Endothelial cell (in vitro differentiated cells): ENCODE measurements at places on chromosomes 6 and 20. TPM values are rescaled to one million over a fixed set of nuclear protein-coding genes. Genes with fewer than 3 reads are reported as not detected.

SLC17A1 gene
- total RNA-seq: not detected

PPP1R16B gene
- 46.9 TPM for total RNA-seq

NKAPL gene
- 0.44 TPM for total RNA-seq

ADGRG6 gene
- 8.8 TPM for total RNA-seq

XRN2 gene
- 76.4 TPM for total RNA-seq

GFRA4 gene
- not detected for total RNA-seq

SLC44A4 gene
- total RNA-seq: 1.6 TPM

MCM9 gene
- 12.8 TPM for total RNA-seq

DNA sequence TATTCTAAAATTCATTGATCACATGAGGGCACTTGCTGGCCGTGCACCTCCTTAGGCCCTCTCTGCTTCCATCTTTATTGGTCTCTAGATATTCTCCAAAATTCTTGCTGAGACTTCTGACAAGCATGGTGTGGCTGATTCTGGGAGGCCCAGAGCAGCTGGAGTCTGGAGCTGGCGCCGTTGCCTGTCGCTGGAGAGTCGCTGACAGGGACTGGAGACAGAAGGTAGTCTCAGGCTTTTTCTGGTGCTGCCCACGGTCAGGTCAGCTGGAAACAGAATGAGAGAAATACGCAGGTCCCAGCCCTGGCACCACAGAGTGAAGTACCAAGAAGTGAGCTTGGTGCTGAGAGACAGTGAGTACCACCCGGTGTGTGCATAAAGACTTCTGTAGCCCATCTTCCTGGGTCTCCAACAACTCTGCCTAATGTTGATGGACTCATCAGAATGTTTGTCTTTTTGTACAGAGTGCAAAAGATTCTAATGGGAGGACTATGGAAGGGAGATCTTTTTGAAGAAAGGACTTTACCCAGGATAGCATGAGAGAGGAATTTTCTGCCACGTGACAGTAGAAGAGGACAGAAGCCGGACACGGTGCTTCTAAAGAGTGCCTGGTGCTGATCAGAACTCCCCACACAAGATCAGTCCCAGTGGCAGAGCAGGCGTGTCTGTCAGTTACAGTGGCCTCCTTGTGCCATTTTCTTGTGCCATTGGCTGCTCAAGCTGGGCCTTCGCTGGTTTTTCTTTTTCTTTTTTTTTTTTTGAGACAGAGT is 1.8 kb upstream of the ALDH8A1 start:
- DNase-seq: no peak
- H3K27ac ChIP-seq: no peak overlapping the region
- no peaks in the 10 kb centered on the region for H3K36me3 ChIP-seq
- H3K4me1 ChIP-seq: no peaks in the 10 kb centered on the region
- no peak overlapping the region for H3K4me3 ChIP-seq

DNA sequence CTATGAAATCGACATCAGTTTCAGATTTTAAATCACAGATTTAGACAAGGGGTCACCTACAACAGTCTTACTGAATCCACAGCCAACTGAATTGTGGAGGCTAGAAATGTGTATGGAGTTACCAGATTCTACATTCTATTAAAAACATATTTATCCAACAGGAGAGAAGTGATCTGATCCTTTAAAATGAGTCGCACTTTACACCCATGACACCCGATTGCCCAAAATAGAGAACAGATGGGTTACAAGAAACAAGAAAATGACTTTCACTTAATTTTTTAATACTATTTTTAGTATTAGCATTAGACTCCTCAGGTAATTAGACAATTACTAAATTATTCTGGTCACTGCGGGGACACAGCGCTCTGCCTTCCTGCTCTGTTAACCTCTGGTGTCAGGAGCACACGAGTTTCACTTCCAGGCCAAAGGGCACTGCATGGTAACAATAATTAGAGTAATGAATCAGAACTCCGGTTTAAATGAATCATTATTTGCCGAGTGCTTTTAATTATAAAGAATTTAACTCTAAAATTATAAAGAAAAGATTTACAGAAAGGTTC is 108.6 kb downstream of the ATP9A start:
- peaks cover 4% of the 10 kb centered on the region for H3K36me3 ChIP-seq
- no peak overlapping the region for H3K4me3 ChIP-seq
- H3K4me1 ChIP-seq: no peaks in the 10 kb centered on the region
- peaks cover 2% of the 10 kb centered on the region for H3K27me3 ChIP-seq
- no peak for DNase-seq

DNA sequence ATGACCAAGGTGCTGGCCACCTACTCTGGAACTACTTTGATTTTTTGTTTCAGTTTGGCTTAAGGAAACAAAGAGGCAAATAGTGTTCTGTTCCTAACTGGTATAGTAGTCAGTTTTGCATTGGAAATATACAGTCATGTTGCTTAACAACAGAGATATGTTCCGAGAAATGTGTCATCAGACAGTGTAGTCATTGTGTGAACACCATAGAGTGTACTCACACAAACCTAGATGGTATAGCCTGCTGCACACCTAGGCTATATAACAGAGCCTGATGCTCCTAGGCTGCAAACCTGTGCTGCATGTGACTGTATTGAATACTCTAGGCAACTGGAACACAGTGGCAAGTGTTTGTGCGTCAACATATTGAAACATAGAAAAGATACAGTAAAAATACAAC is 80.4 kb downstream of the ARID1B start:
- H3K36me3 ChIP-seq: no peaks in the 10 kb centered on the region
- peaks cover 15% of the 10 kb centered on the region for H3K27me3 ChIP-seq

DNA sequence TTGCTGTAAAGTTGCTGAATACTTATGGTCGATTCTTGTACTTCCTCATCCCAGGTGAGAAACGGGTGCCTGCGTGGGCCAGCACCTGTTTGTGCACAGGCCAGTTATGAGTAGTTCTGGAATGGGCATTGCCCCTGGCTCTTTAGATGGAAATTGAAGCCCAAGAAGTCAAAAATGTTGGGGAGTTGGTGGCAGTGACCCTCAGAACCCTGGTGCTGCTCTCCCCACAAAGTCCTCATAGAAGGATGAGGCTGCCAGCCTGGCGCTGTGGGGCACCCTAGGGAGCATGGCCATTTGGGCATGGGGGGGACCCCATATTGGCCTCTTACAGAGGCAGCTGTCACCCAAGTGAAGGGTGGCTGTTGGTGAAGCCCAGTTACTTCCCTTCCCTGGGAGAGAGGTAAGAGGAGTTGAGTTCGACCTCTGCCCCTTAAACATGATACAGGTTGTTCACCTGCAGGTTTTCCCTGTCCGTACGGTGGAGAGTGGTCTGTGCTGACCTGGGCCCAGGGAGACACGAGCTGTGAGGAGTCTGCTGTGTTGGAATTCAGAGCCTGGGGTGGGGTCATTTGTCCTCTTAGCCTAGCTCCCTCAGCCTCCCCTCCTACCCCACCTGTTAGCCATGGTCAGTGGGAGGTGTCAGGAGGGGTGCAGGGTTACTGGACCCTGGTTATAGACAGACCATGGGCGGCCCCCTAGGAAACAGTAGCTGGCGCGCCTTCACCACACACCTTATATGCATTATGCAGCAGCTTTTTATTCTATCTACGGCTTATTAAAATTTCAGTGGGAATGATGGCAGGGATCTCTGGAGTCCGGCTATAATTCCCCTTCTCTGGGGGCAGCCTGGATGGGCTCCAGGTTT is 4.9 kb downstream of the HMGA1 start:
- H3K4me3 ChIP-seq: no peak overlapping the region
- DNase-seq: no peak
- no peak overlapping the region for H3K27ac ChIP-seq
- peaks cover 12% of the 10 kb centered on the region for H3K4me1 ChIP-seq
- H3K36me3 ChIP-seq: peaks cover 26% of the 10 kb centered on the region

DNA sequence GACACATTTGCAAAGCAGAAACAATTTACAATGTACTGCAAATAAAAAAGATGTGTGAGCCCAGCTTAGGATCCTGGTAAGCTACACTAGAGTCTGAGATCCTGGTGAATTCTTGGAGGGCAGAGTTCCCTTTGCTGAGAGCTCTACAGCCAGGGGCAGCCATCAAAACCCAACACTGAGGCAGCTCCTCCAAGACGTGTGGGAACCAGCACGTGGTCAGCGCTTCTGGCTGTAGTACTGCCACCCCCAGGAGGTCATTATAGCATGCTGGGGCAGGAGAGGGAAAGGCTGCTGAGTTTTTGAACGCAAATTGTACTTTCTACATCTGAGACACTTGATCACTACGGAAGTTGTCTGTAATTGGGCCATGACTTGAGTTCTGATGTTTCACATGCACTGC is 131.5 kb downstream of the INSM1 start:
- H3K27me3 ChIP-seq: peaks cover 3% of the 10 kb centered on the region
- no peak for DNase-seq

- no peaks in the 10 kb centered on the region for H3K4me1 ChIP-seq
- no peak overlapping the region for H3K4me3 ChIP-seq
- DNase-seq: no peak
Observed at GRCh38 chr6:7569082-7569481, 20.9 kb upstream of the SNRNP48 start.

DNA sequence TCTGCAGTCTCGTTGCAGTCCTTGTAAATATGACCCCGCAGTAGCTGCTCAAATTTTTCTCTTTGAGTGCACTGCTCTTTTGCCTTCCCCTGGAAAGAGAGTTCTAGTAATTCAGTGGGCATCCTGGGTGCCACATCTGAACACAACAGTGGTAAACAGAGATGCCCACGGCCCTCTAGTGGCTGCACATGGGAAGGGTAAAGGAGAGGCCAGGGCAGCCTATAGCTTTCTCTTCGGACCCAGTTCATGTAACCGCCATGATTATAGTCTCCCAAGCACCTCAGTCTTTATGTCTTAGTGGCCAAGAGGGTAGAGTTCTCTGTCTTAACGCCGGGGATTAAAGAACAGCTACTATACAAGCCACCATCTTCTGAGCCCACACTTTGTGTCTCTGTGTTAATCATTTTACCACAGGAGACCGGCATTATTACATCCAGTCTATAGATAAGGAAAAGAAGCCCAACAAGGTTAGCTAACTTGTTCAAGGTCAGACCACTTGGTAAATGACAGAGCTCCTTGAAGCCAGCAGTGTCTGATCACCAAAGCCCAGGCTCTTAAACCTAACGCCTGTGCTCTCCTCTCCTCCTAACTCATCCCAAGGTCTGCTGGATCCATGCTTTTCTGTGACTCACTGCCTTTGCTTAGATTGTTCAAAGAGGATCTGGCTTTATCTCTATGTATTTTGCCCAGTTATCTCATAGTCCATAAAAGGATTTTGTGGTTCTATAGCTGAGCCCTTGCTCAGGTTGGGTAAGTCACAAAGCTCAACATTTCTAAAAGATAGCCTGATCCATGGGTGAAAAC is 81.8 kb downstream of the ISM1 start:
- peaks cover 2% of the 10 kb centered on the region for H3K4me1 ChIP-seq
- H3K4me3 ChIP-seq: no peak overlapping the region
- peaks cover 3% of the 10 kb centered on the region for H3K27me3 ChIP-seq
- H3K27ac ChIP-seq: no peak overlapping the region
- DNase-seq: peak; percentile 26
- H3K36me3 ChIP-seq: peaks cover 12% of the 10 kb centered on the region

GRCh38 chr6:35640017-35640664 is 48.6 kb downstream of the FKBP5 start:
- H3K27ac ChIP-seq: no peak overlapping the region
- H3K4me3 ChIP-seq: no peak overlapping the region
- H3K36me3 ChIP-seq: no peaks in the 10 kb centered on the region
- H3K27me3 ChIP-seq: no peaks in the 10 kb centered on the region
- H3K4me1 ChIP-seq: no peaks in the 10 kb centered on the region
- no peak for DNase-seq

- peaks cover 20% of the 10 kb centered on the region for H3K4me1 ChIP-seq
- H3K4me3 ChIP-seq: no peak overlapping the region
- DNase-seq: no peak
- H3K27me3 ChIP-seq: peaks cover 4% of the 10 kb centered on the region
Observed at GRCh38 chr20:39607141-39607540, 645.0 kb downstream of the DHX35 start.

DNA sequence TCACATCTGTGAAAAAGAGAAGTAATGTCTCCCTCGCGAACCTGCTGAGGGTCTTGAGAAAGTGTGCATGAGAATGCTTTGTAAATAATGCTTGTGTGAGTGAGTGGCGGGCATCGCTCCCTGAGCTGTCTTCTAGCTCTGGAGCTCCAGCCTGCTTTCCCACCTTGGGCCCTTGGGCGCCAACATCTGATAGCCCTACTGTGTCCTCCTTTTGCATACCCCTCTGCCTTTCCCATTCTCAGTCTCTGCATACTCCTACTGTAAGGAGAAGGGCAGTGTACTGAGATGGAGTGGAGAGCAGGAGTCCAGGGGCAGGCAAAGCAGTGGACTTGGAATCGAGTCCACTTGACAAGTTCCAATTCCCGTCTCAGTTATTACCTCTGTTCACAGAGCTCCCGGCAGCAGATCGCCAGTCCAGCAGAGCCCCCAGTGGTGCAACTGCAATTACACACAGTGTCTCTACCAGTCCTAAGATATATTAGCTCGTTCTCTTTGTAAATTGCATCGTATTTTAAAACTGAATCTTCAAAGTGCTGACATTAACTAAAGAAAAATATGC is 847 bp upstream of the NCR2 start:
- H3K4me3 ChIP-seq: no peak overlapping the region
- no peaks in the 10 kb centered on the region for H3K36me3 ChIP-seq
- H3K4me1 ChIP-seq: no peaks in the 10 kb centered on the region
- DNase-seq: no peak

DNA sequence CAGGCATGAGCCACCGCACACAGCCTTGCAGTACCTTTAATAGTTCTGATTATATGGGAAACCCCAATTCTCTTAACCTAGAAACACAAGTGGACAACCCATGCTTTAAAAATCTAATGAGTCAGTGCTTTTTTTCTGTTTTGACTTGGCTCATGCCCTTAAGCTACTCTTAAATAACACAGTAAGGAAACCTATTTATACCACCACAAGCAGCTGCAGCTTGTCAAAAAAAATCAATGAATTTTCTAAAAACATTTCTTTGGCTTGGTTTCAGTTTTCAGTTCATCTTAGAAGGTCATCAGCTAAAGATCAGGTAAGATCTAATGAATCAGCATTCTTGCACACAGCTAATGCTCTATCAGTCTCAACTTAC is 124.1 kb upstream of the DST start:
- peaks cover 2% of the 10 kb centered on the region for H3K27me3 ChIP-seq
- no peak overlapping the region for H3K4me3 ChIP-seq
- H3K27ac ChIP-seq: no peak overlapping the region

DNA sequence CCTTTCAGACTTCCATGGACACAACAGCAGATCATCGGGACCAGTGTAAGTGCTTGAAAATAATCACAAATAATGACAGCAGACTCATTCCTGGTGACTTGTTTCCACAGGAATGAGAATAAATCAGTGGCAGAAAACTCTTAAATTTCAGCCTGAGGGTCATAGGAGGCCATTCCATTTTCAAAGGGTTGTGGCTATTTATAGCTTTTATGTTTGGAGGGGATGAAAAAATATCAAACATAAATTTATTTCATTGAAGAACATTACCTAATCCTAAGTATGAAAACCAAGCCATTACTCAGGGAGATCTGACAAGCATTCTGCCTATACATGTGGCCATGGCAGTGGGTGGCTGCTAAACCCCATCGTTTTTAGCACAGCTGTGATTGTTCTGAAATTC is 173.6 kb upstream of the CNR1 start:
- no peak overlapping the region for H3K4me3 ChIP-seq
- H3K4me1 ChIP-seq: no peaks in the 10 kb centered on the region
- no peak overlapping the region for H3K27ac ChIP-seq
- DNase-seq: no peak
